ENCODE measurements at places on chromosomes 3 and 15.
A peak's percentile ranks its signal among the peaks of the same experiment; 100 is the strongest.

DNA sequence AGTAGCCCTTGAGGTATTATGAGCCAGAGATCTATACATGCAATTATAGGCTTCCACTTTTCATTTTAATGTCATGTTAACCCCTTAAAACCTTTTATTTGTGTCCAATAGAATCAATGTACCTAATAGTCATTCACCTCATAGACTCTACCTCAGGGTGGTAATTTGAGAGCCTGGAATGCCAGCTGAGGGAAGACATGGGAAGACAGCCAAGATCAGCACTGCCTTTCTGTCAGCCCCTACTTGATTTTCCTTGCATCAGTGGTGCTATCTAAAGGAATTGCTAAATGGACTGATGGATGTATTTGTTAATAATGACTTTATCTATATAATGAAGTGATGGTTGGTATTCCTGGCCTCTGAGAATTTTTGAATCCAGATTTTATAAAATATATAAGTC is 113.3 kb upstream of the GBE1 start:
- DNase-seq, result no peak

- DNase-seq, result no peak
Observed at GRCh38 chr3:85193565-85193964, 234.8 kb downstream of the CADM2 start.

DNA sequence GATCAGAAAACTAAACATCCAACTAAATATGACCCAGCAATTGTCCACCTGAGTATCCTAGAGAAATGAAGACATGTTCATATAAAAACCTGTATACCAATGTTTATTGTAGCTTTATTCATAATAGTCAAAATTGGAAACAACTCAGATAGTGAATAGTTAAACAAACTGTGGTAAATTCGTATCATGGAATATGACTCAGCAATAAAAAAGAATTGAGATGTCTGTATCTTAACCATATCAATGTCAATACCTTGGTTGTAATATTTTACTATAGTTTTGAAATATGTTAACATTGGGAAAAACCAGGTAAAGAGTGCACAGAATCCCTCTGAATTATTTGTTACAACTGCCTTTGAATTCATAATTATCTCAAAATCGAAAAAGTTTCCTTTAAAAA is 159.3 kb upstream of the GAP43 start:
- no peak for DNase-seq

- DNase-seq, result no peak
Observed at GRCh38 chr3:190716961-190717360, 145.5 kb downstream of the GMNC start.

GRCh38 chr3:119774444-119774843 is 7.5 kb upstream of the NR1I2 start:
- no peak for DNase-seq

DNA sequence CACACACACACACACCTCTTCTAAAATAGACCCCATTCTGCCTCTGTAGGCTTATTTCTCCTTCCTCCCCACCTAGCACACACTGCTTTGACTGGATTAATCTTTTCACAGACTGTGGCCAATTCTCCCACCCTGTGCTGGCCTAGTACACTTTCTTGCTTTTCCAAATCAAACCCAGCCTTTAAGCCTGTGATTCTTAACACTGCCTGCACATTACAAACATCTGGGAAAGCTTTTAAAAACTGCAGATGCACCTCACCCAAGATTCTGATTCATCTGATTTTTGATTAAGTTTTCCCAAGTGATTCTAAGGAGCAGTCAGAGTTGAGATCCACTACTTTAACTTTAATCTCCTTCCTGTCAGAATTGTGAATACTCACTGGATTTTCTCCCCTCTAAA is 12.8 kb downstream of the CSNK1G1 start:
- DNase-seq, result no peak

DNA sequence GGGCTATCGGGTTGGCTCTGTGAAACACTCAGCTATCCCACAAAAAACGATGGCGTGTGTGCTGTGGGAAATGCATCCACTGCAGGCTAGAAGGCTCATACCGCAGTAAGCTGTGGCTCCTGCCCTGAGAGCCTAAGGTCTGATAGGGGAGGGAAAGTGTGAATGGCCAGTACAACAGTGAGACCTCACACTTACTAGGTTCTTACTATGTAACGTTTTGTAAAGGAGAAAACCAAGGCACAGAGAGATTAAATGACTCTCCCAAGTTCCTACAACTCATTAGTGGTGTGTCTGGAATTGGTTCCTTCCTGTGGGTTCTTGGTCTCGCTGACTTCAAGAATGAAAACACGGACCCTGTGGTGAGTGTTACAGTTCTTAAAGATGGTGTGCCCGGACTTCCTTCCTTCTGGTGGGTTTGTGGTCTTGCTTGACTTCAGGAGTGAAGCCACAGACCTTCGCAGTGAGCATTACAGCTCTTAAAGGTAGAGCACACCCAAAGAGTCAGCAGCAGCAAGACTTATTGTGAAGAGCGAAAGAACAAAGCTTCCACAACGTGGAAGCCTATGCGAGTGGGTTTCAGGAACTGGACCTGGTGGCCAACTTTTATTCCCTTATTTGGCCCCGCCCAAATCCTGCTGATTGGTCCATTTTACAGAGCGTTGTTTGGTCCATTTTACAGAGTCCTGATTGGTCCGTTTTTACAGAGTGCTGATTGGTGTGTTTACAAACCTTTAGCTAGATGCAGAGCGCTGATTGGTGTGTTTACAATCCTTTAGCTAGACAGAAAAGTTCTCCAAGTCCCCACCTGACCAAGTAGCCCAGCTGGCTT is 161.7 kb downstream of the POLR2M start:
- no peak for DNase-seq

GRCh38 chr3:140416666-140417065 is 261.2 kb upstream of the TRIM42 start:
- DNase-seq, result peak; percentile 79

- DNase-seq, result no peak
Observed at GRCh38 chr3:12925648-12926047, 84.3 kb upstream of the RPL32 start.

- DNase-seq, result no peak
Observed at GRCh38 chr3:185347399-185347798, 15.5 kb upstream of the MAP3K13 start.

GRCh38 chr3:45612918-45613602 is 18.5 kb downstream of the LIMD1 start:
- peak; percentile 92 for DNase-seq
